ENCODE measurements at places on chromosomes 16 and 17.

GRCh38 chr16:27520982-27521673 is 28.6 kb downstream of the GTF3C1 start:
- DNase-seq: no peak

DNA sequence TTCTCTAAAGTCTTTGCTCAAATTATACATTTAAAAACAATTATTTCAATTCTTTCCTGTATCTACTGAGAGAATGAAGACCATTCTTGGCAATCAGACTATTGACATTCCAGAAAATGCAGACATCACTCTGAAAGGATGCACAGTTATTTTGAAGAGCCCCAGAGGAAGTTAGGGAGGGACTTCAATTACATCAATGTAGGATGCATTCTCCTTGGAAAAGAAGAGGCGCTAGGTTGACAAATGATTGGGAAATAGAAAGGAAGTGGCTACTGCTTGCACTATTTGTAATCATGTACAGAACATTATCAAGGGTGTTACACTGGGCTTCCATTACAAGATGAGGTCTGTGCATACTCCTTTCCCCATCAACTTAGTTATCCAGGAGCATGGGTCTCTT is 74.3 kb downstream of the SSH2 start:
- no peak for DNase-seq

- DNase-seq: no peak
These were observed 29.2 kb downstream of the RAP1GAP2 start for GRCh38 chr17:2825253-2825970.

- peak; percentile 71 for DNase-seq
These were observed 42.2 kb upstream of the HAPSTR1 start for GRCh38 chr16:9049241-9049640.

GRCh38 chr16:23537390-23537789 is 19.8 kb downstream of the EARS2 start:
- DNase-seq: no peak

- DNase-seq: no peak
These were observed 13.6 kb downstream of the SMPD3 start for GRCh38 chr16:68434624-68435210.

DNA sequence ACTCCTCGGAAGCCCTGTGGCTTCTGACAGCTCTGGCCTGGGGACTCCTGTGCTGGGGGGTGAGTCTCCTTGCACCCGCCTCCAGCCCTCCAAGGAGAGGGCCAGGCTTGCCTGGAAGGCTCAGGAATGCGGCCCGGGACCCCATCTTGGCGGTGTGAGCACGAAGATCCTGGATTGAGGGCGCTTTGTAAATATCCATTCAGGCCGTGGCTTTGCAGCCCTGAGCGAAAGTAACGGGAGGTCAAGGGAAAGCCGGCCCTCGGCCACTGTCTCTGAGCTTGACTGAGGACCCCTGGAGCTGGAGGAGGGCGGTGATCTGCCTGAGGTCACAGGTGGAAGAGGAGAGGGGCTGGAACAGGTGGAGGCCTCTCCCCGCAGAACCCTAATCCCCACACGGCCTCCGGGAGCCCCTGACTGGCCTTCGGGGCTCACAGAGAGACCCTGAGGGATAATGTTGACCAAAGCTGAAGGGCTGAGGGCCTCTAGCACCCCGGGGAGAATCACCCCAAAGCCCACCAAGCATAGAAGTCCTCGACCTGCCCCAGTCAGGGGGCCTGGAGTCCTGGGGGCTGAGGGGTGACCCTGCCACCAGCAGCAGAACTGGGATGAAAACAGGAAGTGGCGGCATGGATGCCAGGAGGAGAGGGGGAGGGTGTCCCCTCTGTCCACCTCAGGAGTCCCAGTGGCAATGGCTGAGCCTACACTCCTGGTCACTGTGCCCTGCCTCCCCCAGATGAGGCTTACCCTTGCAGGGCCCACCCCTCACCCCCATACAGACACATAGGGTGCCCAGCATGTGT is 8.3 kb upstream of the RASD1 start:
- no peak for DNase-seq

DNA sequence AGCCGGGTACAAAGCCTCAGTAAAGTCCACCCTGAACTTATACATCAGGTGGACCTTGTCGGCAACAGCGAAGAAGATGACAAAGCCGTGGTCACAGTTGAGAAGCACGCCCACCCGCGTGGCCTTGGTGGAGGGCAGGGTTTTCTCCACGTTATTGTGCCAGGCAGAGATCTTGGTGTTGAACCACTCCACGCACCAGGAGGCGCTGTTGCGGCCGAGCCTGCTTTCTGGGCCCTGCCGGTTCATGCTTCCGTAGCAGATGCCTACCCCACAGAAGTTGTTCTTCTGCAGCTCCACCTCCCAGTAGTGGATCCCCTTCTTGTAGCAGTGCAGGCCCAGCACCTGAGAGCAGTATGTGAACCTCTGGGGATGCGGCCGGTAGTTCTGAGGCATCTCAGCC is 22.1 kb downstream of the TRIM25 start:
- DNase-seq: no peak

DNA sequence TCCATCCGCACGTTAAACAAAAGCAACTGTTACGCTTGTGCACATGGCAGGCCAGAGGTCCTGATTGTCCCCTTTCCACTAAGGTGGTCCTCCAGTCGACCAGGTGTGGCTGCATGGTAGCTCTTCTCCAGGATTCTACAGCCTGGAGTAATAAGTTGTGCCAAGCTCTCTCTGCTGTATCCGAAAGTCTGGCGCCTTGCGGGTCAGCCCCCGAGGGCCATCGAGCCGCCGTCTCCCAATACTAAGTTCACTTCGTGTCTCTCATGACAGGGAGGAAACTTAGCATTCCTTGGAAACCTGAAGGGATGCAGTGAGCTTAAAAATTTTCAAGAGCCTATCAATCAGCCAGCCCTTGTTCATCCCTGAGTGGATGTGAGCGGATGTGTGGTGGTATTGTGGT is 5.3 kb upstream of the ENDOV start:
- DNase-seq: no peak

DNA sequence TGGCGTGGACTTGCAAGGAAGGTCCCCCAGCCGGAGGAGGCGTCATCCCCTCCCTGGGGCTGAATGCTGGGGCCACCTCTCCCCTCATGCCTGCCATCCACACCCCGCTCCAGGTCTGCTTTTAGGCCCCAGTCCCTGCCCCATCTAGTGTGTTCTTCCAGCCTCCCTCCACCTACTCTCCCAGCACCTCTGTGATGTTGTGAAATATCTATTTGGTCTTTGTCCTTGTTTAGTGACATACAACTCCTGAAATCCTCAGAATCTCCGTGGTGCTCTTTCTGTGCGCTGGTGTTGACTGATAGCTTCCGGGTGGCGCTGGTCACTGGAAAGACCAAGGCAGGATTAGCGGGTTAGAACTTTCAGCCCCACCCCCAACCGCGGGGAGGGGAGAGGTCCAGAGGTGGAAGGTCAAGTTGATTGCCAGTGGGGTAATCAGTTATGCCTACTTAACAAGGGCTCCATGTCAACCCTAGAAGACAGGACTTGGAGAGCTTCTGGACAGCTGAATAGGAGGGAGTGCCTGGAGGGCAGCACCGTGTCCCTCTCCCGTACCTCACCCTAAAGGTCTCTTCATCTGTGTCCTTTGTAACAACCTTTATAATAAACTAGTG is 10.1 kb downstream of the TBC1D24 start:
- no peak for DNase-seq

DNA sequence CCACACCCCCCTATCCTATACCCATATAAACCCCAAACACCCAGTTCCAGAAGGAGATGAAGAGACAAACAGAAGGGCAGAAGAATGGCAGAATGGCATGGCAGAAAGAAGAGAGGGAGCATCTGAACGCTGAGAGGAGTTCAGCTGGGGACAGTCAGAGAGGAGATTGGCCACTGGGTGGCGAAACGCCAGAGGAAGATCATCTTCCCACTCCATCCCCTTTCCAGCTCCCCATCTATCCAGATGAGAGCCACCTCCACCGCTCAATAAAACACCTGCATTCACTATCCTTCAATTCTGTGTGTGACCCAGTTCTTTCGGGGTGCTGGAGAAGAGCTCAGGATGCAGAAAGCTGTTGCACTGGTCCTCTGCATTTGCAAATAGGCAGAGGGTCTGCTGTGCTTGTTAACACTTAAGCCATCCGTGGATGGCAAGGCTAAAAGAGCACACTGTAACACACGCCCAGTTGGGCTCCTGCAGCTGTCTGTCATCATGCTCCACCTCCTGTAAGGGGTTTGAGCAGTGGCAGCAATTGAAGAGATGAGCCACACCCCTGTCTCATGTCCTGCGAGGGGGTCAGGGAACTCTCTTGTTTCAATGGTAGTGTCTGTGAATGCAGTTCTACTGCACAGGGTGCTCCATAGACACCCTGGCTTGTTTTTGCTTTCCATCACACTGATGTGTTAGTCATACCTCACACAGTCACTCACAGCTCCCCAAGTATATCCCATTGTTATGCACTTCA is 1034.8 kb upstream of the RBFOX1 start:
- no peak for DNase-seq

- no peak for DNase-seq
These were observed 1884.8 kb downstream of the TP53TG3F start for GRCh38 chr16:35344012-35344762.

GRCh38 chr17:8868092-8868491 is 618 bp upstream of the PIK3R6 start:
- DNase-seq: no peak

DNA sequence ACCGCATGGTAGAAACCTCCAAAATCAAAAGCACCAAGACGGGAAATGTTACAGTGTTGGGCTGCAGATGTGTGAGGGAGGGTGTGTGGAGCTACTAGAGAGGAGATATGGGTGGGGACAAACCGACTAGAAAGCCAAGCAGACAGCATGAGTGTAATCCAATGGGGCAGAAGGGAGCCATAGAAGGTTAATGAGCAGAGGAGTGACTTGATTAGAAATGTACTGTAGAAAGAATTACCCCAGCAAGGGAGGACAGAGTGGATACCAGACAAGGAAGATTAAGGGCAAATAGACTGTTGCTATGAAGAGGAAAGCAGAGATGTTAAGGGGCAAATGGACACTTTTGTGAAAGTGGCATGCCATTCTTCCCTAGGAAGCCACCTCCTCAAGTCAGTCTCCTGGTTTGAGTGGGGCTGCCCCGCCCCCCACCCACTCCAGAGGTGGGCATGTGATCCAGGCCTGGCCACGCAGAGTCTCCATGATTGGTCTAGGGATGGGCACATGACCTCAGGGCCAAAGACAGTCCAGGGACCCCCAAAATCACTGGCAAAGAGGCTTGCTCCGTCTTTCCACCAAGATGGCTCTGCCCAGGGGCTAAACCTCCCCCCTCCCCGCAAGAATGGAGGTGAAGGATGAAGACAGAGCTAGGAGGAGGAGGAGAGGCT is 4.3 kb downstream of the COTL1 start:
- no peak for DNase-seq

- no peak for DNase-seq
These were observed 25.8 kb upstream of the GINS3 start for GRCh38 chr16:58366247-58367031.

GRCh38 chr17:27276653-27277156 is 17.2 kb upstream of the WSB1 start:
- no peak for DNase-seq

DNA sequence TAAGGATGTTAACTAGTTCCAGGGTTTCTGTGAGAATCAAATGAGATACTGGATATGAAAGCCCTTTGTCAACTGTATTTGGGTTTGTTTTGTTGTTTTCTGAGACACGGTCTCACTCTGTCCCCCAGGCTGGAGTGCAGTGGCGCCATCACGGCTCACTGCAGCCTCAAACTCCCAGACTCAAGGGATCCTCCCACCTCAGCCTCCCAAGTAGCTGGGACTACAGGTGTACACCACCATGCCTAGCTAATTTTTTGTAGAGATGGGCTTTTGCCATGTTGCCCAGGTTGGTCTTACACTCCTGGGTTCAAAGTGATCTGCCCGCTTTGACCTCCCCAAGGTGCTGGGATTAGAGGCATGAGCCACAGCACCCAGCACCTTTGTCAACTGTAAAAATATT is 8.9 kb downstream of the SUPT4H1 start:
- DNase-seq: no peak

DNA sequence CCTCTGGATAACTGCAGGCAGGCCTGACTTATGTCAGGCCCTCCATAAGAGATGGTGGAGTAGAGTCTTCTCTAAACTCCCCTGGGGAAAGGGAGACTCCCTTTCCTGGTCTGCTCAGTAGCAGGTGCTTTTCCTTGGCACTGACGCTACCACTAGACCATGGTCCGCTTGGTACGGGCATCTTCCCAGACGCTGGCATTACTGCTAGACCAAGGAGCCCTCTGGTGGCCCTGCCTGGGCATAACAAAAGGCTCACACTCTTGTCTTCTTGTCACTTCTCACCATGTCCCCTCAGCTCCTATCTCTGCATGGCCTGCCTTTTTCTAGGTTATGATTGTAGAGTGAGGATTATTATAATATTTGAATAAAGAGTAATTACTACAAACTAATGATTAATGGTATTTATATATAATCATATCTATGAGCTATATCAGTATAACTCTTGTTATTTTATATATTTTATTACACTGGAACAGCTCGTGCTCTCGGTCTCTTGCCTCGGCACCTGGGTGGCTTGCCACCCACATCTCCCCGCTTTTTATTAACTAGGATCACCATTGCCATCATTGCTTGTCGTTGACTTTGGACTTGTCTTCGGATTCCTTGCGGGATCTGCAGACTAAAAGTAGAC is 59.8 kb upstream of the ARL4D start:
- DNase-seq: peak; percentile 25

GRCh38 chr16:29699324-29700219 is 20.6 kb downstream of the QPRT start:
- no peak for DNase-seq

GRCh38 chr16:66419527-66419926 is 7.6 kb upstream of the BEAN1 start:
- DNase-seq: no peak

DNA sequence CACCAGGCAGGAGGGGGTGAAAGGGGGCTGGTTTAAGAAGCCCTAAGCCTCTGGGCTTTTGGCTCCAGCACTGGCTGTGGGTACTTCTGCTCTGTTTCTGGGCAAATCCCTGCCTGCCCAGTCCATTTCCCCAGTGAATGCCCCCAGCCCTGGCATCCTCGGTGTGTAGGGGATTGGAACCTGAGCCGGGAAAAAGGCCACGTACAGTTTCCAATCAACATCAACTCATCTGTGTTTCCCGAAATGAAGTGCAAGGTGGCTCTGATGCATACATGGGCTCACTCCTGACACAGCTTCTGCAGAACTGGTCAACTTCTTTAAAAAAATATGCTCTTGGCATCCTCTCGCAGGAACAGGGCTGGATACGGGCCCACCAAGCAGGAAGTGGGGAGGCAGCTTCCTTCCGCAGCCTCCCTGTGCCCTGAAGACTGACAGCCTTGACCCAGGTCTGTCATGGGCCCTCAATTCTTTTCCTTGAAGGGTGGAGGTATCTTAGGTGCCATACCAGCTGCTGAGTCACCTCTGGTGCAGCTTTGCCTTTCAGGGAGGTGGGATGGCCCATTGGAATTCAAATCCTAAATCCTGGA is 73.3 kb downstream of the N4BP1 start:
- no peak for DNase-seq

GRCh38 chr16:49514073-49514980 is 140.7 kb downstream of the C16orf78 start:
- no peak for DNase-seq

- DNase-seq: no peak
These were observed 724 bp downstream of the MVP start for GRCh38 chr16:29820730-29821642.

- DNase-seq: no peak
These were observed 43.4 kb upstream of the SLC38A10 start for GRCh38 chr17:81338274-81339190.

GRCh38 chr17:36928471-36929345 is 8.6 kb upstream of the LHX1 start:
- no peak for DNase-seq
